ENCODE measurements at places on chromosomes 6 and 20. TPM values are rescaled to one million over a fixed set of nuclear protein-coding genes. Genes with fewer than 3 reads are reported as not detected.

GRCh38 chr6:140636271-140636907, 1261.9 kb upstream of the CITED2 start:
- DNase-seq, result no peak
- H3K27ac ChIP-seq, result no peak overlapping the region
- no peaks in the 10 kb centered on the region for H3K4me1 ChIP-seq
- no peaks in the 10 kb centered on the region for H3K36me3 ChIP-seq

DNA sequence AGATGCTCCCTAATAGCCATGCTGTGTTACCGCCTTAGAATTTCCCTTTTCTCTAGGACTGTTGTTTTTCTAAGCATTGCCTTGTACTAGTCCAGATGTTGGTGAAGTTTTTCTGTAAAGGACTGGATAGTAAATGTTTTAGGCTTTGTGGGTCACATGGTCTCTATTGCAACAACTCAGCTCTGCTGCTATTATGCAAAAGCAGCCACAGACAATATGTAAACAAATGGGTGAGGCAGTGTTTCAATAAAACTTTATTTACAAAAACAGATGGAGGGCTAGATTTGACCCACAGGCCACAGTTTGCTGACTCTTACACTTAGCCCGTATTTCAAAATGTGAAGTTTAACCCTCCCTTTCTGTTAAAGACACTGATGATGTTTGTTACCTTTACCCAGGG, 207.6 kb upstream of the MYLIP start:
- no peak overlapping the region for H3K27ac ChIP-seq
- no peaks in the 10 kb centered on the region for H3K4me1 ChIP-seq
- no peak for DNase-seq
- H3K27me3 ChIP-seq, result no peaks in the 10 kb centered on the region

DNA sequence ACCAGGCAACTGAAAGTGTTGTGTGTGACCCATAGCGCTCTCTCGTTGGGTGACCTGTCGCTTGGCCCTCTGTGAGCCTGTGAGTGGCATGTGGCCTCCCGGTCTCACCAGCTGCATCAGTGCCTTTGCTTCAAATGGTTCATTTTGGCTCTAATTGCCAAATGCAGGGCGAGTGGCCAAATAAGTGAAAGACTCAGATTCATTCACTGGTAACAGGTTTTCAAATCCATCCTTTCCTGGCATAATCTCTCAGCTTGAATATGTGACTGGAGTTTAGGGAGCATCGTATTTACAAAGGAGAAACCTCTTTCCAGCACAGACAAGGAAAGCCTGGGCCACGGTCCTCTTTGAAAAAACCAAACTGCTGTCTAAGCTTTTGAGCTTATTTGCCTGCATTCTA, 321.6 kb upstream of the QKI start:
- no peak overlapping the region for H3K4me3 ChIP-seq
- no peaks in the 10 kb centered on the region for H3K36me3 ChIP-seq
- H3K27ac ChIP-seq, result no peak overlapping the region

DNA sequence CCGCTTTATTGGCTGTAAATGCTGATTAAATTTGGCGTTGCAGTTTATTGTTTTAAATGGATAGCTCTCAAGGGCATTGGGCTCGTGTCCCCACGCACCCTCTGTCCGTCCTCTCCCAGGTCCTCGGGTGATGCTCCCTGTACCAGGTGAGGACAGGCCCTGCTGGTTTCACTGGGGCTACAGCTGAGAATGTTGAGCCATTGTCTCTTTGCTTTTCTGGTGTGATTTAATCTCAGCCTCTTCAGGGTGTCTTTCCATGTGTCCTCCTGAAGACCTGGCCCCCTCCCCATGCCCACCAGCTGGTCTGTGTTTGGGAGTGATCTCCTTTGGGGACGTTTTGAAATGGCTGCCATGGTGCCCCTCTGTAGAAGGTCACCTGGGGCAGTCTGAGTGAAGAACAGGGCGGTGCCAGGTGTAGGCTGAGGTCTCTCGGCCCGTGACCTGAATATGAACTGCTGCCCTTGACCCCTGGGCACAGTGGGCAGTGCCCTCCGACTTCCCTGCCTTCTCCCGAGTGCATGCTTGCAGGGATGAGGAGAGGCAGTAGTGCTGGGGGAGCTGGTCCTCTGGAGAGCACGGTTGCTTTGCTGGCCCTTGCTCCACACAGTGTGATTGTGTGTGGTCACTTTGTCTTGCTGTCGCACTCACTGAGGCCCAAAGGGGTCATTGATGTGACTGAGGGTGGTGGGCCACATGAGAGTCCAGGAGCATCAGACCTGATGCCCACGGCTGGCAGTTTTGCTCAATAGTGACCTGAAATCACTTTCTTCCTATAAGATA, 12.4 kb upstream of the C20orf204 start:
- H3K4me3 ChIP-seq, result no peak overlapping the region
- H3K4me1 ChIP-seq, result peaks cover 3% of the 10 kb centered on the region
- no peaks in the 10 kb centered on the region for H3K27me3 ChIP-seq
- no peak for DNase-seq
- no peak overlapping the region for H3K27ac ChIP-seq

DNA sequence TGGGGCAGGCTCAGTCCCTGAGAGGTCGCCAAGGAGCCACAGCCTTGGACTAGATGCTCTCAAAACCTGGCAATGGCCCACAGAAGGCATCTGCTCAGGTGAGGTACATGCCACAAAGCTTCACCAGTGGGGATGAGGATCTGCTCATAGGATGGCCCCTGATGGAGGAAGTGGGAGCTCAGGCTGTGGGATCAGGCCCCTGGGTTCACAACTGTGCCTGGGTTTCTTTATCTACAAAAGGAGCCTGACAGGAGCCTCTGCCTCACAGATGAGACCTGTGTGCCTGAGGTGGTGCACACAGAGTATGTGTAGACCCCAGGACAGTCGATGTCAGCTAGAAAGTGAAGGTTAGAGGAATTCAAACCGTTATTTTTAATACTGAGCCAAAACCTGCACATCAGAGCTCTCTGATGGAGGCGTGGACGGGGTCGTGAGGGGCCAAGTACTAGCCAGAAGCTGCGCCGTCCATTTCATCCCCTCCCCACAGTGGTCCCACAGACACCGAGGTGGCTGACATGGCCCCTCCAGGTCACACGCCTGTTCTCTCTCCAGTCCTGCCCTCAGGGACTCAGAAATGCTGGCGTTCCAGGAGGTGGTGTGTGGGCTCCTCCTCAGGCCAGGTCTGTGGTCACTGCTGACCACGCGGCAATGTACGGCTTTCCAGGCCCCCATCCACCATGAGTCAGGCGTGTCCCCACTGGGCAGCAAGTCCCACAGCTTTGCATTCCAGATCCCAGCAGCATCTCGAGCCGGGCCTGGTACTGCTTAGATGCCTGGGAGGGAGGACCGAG, 33.3 kb downstream of the NTSR1 start:
- peaks cover 54% of the 10 kb centered on the region for H3K4me1 ChIP-seq
- H3K36me3 ChIP-seq, result no peaks in the 10 kb centered on the region
- peaks cover 11% of the 10 kb centered on the region for H3K27me3 ChIP-seq
- H3K4me3 ChIP-seq, result no peak overlapping the region

PTGIS gene
- total RNA-seq, result 2.5 TPM
